Natural killer cell (primary cell): ENCODE measurements at places on chromosomes 12 and 14.

DNA sequence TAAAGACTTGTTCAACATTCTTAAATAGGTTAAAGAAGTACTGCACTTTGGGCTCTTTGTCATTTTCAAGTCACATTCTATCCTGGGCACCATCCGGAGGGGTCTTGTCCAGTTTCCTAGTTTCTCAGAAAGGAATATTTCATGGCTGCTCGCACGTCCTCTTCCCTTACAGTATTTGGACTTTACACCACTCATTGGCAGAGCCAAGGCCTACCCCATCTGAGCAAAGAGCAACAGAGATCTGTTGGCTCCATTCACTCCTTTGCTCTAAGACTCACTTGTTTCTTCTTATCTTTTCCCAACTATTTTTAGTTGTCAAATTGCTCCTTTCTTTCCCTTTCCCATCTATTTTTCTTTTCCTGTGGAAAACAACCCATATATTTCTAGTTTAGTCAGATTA lies 118.2 kb downstream of the CRADD start:
- no peaks in the 10 kb centered on the region for H3K27me3 ChIP-seq
- no peak for DNase-seq
- no peak overlapping the region for H3K4me3 ChIP-seq
- H3K4me1 ChIP-seq = no peaks in the 10 kb centered on the region
- H3K36me3 ChIP-seq = no peaks in the 10 kb centered on the region
- no peak overlapping the region for H3K27ac ChIP-seq

DNA sequence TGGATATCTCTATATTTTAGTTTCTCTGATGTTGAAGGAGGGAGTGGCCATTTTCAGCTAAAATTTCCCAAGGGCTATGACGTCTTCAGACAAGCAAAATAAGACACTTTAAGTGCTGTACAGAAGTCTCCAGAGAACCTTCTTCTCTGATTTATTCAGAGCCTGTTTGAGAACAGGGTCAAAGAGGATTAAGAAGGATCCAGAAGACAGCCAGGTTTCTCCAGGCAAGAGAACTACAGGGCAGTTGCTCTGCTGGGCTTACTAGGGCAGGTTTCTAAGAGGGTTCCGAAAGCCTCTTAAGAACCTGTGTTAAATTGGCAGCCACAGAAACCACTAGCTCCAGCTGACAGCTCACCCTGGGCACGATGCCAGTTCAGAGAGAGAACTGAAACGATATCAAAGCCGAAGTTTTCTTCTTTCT lies 1.2 kb downstream of the MGP start:
- peaks cover 8% of the 10 kb centered on the region for H3K4me1 ChIP-seq
- H3K27me3 ChIP-seq = peaks cover 8% of the 10 kb centered on the region
- H3K27ac ChIP-seq = no peak overlapping the region

- H3K4me1 ChIP-seq = peaks cover 10% of the 10 kb centered on the region
- peak; percentile 77 for DNase-seq
- H3K4me3 ChIP-seq = peak overlapping the region; percentile 92
Measured at GRCh38 chr12:71662849-71663560, 643 bp downstream of the ZFC3H1 start.

DNA sequence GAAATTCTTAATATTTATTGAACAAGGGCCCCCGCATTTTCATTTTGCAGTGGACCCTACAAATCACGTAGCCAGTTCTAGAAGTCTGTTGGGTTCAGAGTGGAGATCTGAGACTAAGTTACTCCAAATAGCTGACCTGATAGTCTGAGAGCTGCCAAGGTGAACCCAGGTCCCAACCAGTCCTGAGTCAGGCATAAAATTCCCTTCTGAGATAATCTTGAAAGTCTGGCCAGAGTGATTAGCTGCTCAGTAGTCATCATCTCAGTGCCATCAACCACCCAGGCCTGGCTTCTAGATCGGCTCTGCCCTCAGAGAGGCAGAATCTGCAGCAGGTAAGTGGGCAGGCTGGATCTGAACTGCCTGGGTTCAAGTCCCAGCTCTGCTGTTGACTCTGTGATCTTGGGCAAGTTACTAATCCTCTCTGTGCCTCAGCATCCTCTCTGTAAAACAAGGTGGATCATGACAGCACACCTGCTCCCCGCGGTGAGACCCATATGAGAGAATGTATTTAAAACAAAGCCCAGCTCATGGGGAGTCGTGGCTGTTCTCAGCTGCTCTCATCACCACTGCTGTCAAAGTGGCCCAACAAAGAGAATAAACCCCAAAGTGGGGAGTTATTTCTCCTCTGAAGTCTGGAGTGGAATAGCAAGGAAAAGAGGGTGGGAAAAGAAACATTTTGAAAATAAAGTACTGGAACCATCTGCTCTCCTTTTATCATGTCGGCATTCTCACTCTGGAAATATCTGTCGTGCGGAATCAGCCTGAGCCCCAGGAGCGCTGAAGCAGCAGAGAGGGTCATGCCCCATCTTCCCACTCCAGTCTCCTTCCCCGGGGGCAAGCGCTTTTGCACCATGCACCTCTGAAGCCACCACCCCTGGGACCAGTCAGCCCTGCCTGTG lies 193.3 kb downstream of the DPF3 start:
- H3K27ac ChIP-seq = no peak overlapping the region
- no peaks in the 10 kb centered on the region for H3K36me3 ChIP-seq
- no peak for DNase-seq
- no peaks in the 10 kb centered on the region for H3K4me1 ChIP-seq
- H3K27me3 ChIP-seq = no peaks in the 10 kb centered on the region
- no peak overlapping the region for H3K4me3 ChIP-seq

DNA sequence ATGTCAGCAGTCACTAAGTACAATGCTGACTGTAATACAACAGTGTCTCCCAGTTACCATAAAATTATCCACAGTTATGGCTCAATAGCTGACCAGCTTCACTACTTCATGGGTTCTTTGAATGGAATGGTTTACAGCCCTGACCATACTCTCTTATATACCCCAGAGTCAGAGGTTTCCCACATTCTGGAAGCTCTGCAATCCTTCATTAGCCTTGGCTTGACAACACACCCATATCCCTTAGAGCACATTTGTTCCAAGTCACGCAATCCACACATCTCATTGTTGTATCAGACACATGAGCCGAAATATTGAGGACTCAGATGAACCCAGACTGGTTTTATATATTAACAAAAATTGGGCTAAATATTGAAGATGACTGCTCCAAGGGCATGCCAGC lies 209.4 kb upstream of the PLXNC1 start:
- DNase-seq = no peak
- H3K27me3 ChIP-seq = no peaks in the 10 kb centered on the region
- H3K4me1 ChIP-seq = no peaks in the 10 kb centered on the region
- no peak overlapping the region for H3K4me3 ChIP-seq
- H3K27ac ChIP-seq = no peak overlapping the region

GRCh38 chr12:75646329-75647210 lies 135.2 kb upstream of the KRR1 start:
- peaks cover 2% of the 10 kb centered on the region for H3K4me1 ChIP-seq
- H3K27me3 ChIP-seq = no peaks in the 10 kb centered on the region
- no peaks in the 10 kb centered on the region for H3K36me3 ChIP-seq

- H3K27ac ChIP-seq = no peak overlapping the region
- H3K27me3 ChIP-seq = no peaks in the 10 kb centered on the region
- peaks cover 4% of the 10 kb centered on the region for H3K4me1 ChIP-seq
- H3K36me3 ChIP-seq = no peaks in the 10 kb centered on the region
Measured at GRCh38 chr12:124720681-124721500, 142.8 kb downstream of the SCARB1 start.

- no peak for DNase-seq
- no peak overlapping the region for H3K4me3 ChIP-seq
- H3K27me3 ChIP-seq = no peaks in the 10 kb centered on the region
- no peak overlapping the region for H3K27ac ChIP-seq
- no peaks in the 10 kb centered on the region for H3K4me1 ChIP-seq
- H3K36me3 ChIP-seq = no peaks in the 10 kb centered on the region
Measured at GRCh38 chr12:19712041-19712440, 272.7 kb downstream of the AEBP2 start.

- H3K36me3 ChIP-seq = peaks cover 87% of the 10 kb centered on the region
- H3K27me3 ChIP-seq = no peaks in the 10 kb centered on the region
- no peak overlapping the region for H3K27ac ChIP-seq
- DNase-seq = no peak
- H3K4me3 ChIP-seq = no peak overlapping the region
Measured at GRCh38 chr14:91305650-91306431, 61.3 kb upstream of the GPR68 start.

- no peaks in the 10 kb centered on the region for H3K27me3 ChIP-seq
- no peak overlapping the region for H3K27ac ChIP-seq
- no peak for DNase-seq
Measured at GRCh38 chr14:74562515-74563232, 49.4 kb downstream of the LTBP2 start.

DNA sequence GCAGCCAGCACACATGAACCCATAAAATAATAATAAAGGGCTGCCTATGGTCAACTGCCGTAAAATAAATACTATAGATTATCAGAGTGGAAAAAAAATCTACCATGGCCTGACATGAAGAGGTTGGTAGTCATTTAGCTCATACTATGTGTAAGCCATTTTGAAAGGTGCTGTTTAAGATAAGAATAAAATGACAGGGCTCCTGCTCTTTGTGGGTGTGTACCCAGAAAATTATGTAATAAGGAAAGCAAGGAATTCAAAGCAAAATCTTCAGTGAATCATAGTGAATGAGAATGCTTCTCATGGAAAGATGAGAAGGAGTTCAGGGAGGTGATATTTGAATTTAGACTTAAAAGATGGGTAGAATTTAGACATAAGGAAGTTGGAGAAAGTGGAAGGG lies 42.9 kb upstream of the PPM1H start:
- no peaks in the 10 kb centered on the region for H3K4me1 ChIP-seq
- no peaks in the 10 kb centered on the region for H3K36me3 ChIP-seq
- no peaks in the 10 kb centered on the region for H3K27me3 ChIP-seq
- no peak overlapping the region for H3K4me3 ChIP-seq
